NCI-H1694 (cell line): ENCODE measurements at places on chromosomes 12 and 14.
A peak's percentile ranks its signal among the peaks of the same experiment; 100 is the strongest.

DNA sequence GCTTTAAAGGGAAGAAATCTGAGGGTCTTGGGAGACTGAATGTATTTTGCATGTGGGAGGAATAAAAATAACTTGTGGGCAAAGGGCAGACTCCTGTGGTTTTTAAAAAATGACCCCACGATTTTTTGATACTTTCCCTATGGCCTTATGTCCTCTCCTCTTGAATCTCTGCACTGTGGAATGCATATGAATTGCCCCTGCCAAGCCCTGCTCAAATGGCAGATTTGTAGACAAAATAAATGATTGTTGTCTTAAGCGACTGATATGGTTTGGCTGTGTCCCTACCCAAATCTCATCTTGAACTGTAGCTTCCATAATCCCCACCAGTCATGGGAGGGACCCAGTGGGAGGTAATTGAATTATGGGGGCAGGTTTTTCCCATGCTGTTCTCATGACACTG lies 223.8 kb downstream of the DACT1 start:
- DNase-seq = no peak

- DNase-seq = no peak
Measured at GRCh38 chr14:66115740-66116502, 370.2 kb upstream of the CCDC196 start.

DNA sequence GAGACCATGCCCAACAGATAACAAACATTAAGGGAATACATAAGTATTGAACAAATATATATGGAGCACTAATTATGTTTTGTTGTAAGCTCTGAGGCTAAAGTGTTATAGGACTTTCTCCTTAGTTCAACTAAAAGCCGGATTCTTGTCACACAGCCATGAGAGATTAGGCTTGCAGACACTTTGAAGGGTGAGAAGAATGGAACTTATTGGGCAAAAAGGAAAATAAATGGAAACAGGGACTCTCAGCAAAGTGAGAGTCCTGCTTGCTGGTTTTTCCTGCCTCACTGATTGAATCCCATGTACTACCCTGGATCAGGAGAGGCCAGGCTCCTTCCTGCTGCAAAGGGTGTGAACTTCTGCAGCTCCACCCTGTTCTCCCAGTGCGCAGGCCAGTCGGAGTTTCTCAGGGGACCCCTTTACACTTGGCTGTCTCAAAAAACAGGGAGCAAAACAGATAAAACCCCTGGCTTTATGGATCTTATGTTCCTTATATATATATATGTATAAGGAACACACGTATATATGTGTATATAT lies 77.1 kb upstream of the FUT8 start:
- DNase-seq = no peak

GRCh38 chr14:70168406-70168805 lies 20.3 kb downstream of the SLC8A3 start:
- peak; percentile 98 for DNase-seq

DNA sequence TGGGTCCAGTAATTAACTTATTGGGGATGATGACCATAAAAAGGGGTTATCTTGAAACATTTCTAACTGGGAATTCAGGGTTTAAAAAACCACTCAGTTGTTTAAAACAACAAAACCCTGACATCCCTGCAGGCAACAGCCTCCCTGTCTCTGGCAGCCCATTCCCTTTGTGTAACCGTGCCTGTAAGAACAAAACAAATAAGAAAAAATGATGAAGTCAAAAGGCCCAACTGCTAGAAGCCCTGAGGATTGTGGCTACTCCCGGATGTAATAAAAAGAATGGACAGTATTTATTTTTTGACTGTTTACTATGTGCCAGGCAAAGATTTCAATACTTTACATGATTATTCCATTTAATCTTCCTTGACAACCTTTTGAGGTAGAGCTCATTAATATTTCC lies 75.3 kb downstream of the TMCC3 start:
- DNase-seq = no peak

- DNase-seq = peak; percentile 99
Measured at GRCh38 chr14:86296173-86296572, 766.2 kb downstream of the FLRT2 start.

- DNase-seq = no peak
Measured at GRCh38 chr14:91371990-91372375, 45.6 kb downstream of the CCDC88C start.

- no peak for DNase-seq
Measured at GRCh38 chr12:74801625-74802024, 264.0 kb downstream of the ATXN7L3B start.

DNA sequence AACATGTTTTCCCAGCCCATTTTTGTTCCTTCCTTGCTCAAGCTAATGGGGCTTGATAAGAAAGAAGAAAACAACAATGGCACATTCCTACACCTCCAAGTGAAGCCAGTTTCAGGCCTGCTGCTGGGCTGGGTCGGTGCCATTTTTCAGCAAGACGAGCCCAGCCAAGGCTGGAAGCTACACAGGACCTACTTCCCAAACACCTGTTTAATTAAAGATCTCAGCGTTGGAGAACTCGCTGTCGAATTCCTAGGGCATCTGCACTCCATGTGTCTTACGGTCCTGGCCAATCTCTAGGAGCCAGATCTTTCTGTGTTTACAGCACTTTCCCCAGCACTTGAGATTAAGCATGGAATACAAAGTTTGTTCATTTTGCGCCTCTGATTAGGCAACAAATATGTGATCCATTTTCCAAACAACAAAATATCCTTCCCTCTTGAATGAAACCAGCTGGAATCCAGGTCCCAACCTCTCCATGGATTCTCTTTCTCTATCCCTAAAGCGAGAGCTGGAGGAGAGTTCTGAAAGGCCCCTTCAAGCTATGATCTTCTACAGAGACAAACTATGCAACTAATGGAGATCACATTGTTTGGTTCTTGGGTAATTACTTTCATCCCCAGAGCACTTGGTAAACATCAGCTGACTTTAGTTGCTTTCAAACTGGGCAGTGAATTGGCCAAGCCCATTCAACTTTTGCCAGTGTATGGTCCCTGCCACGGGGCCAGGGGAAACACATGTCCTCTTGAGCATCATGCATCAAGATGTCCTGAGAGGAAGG lies 34.3 kb upstream of the TC2N start:
- no peak for DNase-seq

DNA sequence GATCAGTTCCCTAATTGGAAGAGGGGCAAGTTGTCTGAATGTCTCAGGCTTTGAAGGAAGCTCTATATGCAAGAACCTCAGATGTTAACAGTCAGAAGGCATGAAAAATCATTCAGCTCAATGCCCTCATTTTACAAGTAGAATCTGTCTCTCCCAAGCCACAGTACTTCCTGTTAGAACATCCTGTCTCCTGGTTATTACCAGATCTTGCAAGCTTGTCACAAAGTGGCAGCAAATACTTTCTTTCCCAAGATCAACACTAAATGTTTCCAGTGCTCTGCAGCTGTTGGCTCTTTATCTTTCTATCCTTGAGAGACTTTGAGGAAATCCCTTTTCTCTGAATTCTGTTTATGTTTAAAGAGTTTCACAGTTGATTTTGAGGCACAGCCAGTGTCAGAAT lies 235.5 kb downstream of the AKAP6 start:
- no peak for DNase-seq

GRCh38 chr12:107223821-107224220 lies 130.5 kb upstream of the CRY1 start:
- no peak for DNase-seq

GRCh38 chr12:124779161-124780141 lies 84.2 kb downstream of the SCARB1 start:
- DNase-seq = no peak

GRCh38 chr12:68013181-68013580 lies 23.9 kb downstream of the IFNG-AS1 start:
- no peak for DNase-seq

DNA sequence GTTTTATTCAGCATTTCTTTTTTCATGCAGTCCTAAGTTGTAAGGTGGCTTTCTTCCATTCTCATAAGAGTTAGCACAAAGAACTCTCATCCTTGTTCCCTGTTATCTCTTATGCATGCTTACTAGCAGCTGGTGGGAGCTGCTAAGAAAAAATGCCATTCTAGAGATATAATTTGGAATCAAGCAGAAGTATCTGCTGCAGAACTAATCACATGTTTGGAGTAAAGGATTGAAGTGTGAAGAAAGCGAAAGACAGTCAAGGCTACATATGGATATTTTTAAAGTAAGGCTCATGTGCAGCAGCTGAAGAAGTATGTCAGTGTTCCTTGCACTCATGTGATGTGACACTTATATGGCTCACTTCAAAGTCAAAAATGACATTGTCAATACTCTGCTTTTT lies 116.2 kb upstream of the PCED1B start:
- DNase-seq = no peak

DNA sequence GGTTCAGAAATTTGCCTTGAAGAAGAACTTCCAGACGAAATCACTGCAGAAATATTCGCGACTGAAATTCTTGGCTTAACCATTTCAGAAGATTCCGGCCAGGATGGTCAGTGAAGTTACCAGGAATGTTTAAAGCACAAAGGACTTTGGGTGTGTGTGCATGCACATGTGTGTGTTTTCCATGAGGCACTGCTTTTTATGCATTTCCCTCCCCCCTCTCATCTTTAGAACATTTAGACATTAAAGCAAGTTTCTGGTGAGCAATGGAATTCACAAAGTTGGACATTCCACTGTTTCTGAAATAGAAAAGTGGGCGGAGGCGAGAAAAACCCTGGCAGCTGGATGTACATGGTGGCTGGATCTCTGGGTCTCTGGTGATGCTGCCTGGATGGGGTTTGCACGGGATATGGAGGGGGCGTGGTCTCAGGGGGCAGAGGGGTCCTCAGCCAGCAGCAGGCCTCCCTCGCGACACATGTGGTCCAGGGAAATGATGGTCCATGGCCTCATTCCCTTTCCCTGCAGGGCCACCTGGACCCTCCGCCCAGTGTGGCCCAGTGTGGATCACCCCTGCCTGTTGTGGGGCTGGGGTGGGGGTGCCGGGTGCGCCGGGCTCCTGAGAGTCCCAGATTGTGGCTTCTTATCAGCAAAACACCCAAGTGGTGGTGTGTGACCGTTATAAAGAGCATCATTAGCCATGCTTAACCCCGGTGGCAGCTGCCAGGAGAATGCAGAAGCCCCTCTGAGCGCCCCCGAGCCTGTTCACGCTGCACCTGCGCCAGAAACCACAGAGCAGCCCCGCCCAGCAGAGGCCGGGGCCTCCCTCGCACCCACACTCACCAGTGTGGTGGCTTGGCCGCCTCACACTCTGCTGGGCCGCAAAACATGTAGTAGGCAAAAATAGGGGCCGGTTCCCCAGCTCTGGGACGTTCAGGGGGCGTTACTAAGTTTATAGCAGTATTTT lies 17.8 kb upstream of the BCL7A start:
- DNase-seq = no peak

DNA sequence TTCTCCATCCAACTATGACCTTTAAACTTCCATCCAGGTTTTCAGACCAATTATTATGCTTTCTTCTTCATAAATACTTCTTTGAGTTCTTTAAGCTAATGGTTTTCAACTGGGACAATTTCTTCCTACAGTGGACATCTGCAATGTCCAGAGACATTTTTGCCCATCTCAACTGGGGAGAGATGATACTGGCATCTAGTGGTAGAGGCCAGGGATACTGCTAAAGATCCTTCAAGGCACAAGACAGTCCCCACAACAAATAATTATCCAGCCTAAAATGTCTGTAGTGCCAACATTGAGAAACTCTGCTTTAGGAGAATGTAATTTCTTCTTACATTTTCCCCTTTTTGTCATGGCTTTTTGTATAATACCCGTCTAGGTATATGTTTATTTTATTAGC lies 10.6 kb downstream of the TRHDE start:
- DNase-seq = no peak

- DNase-seq = no peak
Measured at GRCh38 chr14:91957876-91958313, 10.4 kb upstream of the FBLN5 start.

- DNase-seq = no peak
Measured at GRCh38 chr12:131621701-131622421, 89.0 kb upstream of the SFSWAP start.

DNA sequence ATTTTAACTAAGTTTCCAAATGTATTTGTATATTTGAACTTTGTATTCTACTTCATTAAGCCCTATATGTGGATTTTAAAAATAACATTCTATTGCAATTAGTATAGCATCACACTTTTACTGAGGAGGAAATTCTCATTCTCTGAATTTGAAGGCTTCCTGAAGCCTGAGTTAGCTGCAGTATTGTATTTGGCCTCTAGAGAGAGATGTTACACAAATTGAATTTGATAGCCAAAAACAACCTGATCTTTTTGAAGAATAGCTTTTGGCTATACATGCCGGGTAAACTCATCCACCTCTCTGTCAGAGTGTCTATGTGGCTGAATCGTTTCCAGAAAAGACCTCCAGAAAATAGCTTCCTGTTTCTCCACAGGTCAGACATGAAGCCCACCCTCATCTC lies 316.5 kb upstream of the OR4E1 start:
- DNase-seq = no peak

DNA sequence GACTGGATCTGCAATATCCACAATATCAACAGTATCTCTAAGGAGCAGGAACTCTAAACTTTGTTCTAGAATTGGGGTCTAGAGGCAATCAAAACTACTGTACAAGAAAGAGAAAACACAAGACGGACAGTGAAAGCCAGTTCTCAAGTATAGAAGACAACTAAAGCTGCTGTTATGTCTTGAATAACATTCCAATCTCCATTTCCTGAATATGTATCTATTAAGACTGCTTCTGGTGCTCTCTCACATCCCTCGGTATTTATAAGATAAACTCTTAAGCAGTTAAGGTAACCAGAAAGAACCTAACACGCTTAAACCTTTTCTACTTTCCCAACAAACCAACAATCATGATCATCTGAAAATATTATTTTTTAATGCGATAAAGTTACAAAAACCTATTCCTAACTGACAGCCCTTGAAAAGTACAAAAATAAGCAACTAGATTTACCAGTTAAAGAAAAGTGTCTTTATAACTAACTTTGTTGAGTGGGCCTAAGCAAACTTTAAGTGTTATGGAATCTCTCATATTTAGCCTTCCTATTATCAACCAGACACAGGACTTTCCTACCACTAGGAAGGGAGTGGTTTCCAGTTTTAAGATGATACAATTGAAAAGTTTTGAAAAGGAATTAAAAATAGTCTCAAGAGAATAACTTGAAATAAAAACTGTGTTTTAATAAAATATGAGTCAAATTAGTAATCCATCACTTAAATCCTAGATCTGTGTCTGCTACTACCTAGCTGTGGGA lies 30.7 kb downstream of the NUMB start:
- no peak for DNase-seq
